ENCODE measurements at places on chromosomes 2 and 18.

- no peak for DNase-seq
These were observed 166.8 kb downstream of the TWIST2 start for GRCh38 chr2:239014458-239015217.

- DNase-seq = no peak
These were observed 27.0 kb downstream of the TMEM182 start for GRCh38 chr2:102788885-102789260.

DNA sequence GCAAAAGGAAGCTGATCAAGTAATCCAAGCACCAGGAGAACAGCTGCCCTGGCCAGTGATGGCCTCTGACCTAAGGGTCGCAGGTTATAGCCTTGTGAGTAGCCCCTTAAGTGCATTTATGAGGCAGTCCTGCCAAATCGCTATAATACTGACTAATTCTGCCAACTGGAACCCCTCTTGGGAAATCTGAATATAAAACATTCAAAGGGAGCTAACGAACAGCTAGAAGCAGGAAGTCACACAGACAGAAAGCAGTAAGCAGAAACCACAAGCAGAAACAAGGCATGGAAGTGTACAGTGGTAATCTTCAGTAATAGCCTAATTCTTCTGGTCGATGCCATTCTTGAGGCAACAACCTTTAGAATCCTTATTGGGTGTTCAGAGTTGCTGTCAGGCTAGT, 521.3 kb downstream of the METTL4 start:
- DNase-seq = no peak

DNA sequence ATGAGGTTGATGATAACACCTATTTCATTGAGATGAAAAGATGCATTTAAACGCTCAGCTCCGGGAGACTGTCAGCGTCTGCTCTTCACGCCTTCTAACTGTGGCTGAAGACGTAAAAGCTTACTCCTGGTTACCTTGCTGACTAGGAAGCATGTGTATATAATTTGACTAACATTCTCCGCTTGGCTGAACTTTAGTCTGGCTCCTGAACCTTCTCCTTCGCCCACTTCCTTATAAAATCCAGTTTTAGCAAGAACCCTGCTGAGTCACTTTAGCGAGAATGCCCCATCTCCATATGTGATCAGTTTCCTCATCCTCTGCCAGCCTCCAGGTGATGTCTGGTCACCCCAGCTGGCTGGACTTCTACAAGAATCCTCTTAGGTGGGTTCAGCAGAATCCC, 12.7 kb upstream of the CREG2 start:
- DNase-seq = peak; percentile 78

DNA sequence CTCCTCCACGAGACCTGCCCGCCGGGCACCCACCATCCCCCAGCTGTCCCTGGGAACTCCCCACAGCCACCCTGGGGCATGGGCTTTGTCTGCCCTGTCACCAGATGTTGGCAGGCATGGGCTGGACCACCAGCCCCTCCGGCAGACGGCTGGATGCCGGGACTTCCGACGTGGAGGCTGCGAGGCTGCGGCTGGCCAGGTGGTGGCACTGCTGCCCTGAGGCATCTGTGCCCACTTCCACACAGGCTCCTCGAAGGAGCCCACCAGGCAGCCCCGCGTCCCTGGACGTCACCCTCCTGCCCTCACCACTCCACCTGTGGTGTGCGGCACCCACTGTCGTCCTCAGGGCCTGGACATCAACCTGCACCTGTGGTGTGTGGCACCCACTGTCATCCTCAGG, 319.9 kb upstream of the SALL3 start:
- DNase-seq = peak; percentile 3

DNA sequence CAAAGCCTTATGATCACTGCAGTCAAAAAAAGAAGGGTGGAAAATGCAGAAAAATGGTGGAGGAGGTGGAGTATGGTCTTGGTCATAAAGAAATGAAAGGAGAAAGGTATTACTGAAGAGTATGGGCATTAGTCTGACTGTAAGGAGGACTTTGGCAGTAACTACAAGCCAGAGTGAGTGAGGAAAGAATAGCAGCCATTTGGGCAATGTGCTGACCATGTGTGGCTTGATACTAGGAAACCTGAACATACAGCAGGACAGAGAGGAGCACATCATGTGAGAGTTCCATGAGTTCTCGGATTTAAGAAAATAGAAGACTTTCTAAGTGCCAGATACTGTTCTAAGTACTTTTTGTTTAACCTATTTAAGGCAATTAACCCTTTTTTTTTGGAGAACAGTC, 8.5 kb downstream of the DTNA start:
- no peak for DNase-seq

- DNase-seq = no peak
These were observed 71.4 kb upstream of the THOC1 start for GRCh38 chr18:339200-339599.

- peak; percentile 81 for DNase-seq
These were observed 71.1 kb upstream of the CTLA4 start for GRCh38 chr2:203796248-203797010.

GRCh38 chr2:65382776-65383357, 49.5 kb downstream of the SPRED2 start:
- peak; percentile 92 for DNase-seq

DNA sequence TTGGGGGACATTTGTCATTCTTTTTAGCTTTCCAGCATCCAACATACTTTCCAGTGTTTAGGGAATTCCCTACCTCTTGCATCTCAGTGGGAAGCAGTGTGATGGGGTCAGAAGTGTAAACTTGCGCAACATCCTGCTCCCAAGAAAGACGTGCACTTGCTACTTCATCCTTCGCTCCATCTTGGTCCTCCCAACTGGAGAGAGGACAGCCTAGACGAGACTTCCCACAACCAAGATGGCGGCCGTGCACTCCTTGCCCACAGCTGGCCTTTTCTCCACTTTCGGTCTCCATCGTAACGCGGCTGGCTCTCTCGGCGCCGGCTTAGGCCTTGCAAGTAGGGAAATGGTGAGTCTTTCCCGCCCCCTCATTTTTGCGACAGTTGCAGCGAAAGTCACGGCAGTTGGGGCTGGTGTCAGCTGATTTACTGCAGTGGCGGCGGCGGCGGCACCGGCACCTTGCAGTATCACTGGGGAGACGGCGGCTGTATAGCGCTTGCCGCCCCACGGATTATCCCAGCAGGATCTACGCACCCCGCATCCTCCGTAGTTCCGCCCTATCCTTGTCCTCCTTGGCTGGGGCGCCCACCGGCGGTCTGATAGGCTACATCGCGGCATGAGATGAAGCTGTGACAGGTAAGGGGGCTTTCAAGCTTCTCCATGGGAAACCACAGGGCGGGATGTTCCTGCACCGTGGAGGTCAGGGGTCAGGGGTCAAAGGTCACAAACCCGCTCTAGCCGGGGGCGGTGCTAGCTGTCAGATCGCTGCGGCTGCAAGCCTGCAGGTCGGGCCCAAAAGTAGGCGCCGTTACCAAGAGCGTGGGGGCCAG, at the start of gene WDR7:
WDR7 (plus strand) TSS at position 416 of the 827 bp plus-strand sequence. CDS start 21,157 bp downstream, outside the sequence.
- peak; percentile 98 for DNase-seq

DNA sequence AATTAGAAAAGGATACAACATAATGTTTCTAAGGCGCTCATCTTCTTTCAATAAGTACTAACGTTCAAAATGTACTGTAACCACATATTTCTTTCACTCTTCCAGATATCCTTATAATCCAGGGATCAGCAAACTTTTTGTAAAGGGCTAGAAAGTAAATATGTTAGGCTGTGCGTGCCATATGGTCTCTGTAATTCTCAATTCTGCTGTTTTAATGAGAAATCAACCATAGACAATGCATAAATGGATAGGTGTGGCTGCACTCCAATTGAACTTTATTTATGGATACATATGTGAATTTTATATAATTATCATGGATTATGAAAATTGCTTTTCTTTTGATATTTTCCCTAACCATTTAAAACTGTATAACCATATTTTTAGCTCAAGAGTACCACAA, 459.4 kb downstream of the EPHA4 start:
- no peak for DNase-seq

DNA sequence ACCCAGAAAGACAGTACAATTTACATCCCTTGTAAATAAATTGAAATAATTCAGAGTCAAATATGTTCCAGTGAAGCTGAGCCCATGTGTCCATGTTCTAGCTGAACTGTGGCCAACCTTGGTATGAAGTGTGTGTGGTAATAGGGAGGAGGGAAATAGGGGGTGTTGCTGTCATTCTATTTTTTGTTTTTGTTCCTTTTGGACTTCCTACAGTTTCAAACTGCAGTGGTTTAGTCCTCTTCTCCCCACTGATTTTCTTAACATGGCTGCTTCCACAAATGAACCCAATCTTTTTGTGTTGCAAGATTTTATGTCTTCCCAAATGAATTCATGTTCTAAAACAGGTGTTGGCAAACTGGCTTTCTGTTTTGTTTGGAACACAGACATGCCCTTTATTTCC, 156.9 kb downstream of the CCBE1 start:
- DNase-seq = no peak

GRCh38 chr2:46876741-46877384, 38.7 kb downstream of the MCFD2 start:
- peak; percentile 52 for DNase-seq

GRCh38 chr2:6011921-6012320, 319.7 kb downstream of the SOX11 start:
- DNase-seq = no peak

DNA sequence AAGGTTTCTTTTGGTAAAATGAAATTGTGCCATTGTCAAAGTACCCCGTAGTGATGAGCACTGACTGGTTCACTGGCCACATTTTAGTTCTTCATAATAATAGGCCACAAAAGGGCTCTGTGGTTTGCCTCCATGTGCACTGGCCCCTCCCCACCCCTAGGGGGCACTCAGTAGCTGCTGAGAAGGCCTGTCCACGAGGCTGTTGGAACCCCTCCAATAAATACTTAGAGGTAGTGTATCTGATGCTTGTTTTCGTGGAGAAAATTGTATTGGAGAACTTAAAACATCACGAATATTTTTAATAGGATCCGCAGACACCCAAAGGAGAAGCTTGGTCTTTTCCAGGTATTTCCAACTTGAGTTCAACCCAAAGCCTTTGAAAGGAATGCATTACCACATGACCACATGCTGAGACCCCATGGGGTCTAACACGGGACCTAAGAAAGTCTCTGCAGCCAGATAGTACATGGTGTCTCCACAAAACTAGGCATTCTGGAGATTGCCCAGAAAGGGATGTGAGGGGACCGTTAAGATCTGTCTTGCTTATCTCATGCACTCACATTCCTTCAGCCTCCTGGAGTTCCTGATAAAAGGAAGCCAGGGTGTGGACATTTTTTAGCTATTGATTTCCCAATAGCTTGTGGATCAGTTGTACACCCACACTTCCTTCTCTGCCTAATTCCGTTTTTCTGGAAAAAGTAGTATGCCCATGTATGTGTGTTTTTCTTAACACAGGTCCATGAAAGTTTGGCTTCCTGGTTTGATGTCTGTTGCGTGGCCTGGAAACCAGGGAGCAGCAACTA, 28.5 kb upstream of the NOSTRIN start:
- DNase-seq = peak; percentile 28

DNA sequence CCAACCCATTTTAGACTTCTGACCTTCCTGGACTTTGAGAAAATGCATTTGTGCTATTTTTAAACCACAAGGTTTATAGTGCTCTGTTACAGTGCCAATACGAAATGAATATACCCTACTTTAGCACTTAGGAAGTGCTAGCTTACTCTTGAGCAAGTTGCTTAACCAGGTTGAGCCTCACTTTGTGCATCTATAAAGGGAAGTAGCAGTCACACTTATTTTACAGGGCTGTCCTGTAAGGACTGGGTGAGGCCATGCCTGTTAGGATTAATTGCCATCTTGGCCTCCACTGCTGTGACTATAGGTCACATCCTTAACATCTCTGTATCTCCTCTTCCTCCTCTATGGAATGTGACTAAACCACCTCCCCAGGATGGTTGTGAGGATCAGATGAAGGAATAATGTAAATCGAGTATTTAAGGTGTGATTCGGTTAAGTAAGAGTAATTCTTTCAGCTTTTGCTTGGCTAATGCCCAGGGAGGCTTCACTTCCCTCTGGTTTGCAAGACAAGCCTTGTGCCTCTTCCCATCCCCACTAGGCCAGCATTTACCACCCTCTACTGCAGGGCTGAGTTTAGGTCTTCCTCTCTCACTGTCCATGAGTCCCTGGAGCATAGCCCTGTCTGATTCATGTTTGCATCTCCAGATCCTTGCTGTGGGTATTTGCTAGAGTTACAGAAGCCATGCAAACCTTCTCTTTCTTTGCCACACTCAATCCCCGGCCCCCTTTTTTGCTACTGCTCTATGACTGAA, 341.2 kb downstream of the ZNF521 start:
- DNase-seq = no peak

- DNase-seq = no peak
These were observed 559 bp downstream of the HOXD1 start for GRCh38 chr2:176188774-176189680.

DNA sequence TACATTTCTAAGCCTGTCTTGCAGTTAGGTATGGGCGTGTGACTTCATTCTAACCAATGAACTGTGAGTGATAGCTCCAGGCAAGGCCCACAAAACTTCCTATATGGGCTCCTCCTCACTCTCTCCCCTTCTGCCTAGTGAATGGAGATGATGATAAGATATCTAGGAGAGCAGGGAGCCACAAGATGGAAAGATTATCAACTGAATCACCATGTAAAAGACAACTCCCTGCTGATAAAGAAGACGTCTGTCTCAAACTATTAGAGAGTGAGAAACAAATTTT, 237.1 kb downstream of the GPD2 start:
- no peak for DNase-seq

GRCh38 chr2:233329489-233330135, 22.0 kb downstream of the SAG start:
- no peak for DNase-seq

DNA sequence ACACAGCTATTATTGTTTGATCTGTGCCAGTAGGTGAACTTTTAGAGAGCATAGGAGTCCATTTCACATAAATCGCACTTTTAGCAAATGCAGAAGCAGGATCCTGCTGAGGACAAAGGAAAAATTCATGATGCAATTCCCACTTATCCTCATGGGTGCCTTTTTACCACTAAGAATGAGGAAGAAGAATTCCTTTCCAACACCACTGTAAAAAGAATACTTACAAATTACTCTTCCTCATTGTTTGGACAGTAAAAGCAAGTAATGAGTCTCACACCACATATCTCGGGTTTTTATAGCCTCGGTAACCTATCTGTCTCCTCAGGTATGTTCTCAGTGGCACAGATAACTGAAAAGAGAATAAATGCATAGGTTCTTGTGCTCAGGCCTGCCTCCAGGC, 238.5 kb downstream of the MTX2 start:
- DNase-seq = no peak

- peak; percentile 40 for DNase-seq
These were observed 2.4 kb upstream of the PROC start for GRCh38 chr2:127415593-127416505.

DNA sequence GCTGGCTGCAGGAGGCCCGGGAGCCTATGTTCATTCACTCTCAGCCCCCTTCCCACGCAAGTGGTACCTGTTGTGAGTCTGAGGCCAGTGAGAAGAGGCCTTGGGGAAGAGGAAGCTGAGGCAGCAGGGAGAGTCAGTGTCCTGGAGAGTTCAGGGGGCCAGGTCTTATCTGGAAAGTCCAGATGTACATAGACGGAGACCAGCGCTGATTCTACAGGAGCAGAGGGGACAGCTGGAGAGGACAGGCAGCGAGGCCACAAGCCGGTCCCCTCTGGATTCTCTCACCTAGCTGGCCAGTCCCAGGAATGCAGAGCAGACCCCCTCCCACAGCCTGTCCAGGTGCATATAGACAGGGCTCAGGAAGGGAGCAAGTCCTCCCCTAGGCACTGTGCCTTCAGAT, 29.1 kb upstream of the SELENOI start:
- no peak for DNase-seq

GRCh38 chr2:164910101-164910899, 45.0 kb downstream of the SLC38A11 start:
- no peak for DNase-seq
